ENCODE measurements at places on chromosomes 2 and 18.

- DNase-seq, result no peak
Measured at GRCh38 chr2:102000813-102001766, 9.3 kb downstream of the IL1R2 start.

DNA sequence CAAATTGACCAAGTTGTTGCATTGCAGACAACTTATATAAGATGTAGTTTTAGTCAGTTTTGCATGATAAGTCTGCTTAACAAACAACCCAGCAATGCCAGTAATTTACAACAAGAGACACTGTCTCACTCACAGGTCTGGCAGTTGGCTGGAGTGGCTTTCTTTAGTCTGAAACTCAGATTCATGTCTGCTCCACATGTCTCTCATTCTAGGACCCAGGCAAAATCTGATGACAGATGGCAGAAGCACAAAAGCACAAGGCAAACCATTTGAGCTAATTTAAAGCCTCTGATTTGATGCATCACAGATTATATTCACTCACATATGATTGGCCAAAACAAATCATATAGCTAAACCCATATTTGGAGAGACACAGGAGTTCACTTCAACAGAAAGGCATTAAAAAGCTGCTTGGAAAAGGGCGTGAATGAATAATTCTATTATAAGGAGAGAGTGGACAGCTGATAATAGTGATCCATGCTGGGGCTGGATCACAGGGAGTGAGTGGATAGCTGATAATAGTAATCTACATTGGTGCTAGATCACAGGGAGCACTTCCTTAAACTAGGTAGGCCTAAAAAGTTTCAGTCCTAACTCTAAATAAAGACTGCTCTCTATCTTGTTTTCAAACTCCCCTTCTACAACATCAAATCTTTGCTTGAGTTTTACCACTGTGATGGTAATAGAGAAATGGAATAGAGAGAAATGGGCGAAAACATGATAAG, 593.2 kb upstream of the ZNF804A start:
- peak; percentile 89 for DNase-seq

DNA sequence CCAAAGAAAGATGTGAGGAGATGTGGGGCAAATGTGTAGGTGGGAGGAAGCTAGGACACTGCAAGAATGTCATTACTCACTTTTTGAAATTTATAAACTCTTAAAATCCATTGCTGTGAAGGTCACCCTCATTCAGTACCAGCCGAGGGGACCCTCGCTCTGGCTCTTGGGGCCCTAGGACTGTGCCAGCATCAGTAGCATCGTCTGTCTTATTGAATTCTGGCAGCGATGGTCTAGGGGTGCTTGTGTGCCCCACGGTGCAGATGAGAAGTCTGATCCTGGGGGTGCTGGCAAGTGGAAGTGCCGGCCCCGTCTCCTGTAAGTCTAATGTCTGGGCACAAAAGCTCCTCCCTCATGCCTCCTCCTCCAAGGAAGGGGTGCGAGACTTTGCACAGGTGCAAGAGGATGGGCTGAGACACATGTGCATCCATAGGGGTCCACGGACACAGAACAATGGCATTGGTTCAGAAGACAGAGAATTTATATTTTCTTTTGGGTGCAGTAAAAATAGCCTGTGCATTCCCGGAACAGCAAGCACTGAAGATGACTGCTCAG, 266.7 kb upstream of the HDAC4 start:
- DNase-seq, result no peak

- DNase-seq, result no peak
Measured at GRCh38 chr18:8424481-8424880, 184.8 kb upstream of the RAB12 start.

DNA sequence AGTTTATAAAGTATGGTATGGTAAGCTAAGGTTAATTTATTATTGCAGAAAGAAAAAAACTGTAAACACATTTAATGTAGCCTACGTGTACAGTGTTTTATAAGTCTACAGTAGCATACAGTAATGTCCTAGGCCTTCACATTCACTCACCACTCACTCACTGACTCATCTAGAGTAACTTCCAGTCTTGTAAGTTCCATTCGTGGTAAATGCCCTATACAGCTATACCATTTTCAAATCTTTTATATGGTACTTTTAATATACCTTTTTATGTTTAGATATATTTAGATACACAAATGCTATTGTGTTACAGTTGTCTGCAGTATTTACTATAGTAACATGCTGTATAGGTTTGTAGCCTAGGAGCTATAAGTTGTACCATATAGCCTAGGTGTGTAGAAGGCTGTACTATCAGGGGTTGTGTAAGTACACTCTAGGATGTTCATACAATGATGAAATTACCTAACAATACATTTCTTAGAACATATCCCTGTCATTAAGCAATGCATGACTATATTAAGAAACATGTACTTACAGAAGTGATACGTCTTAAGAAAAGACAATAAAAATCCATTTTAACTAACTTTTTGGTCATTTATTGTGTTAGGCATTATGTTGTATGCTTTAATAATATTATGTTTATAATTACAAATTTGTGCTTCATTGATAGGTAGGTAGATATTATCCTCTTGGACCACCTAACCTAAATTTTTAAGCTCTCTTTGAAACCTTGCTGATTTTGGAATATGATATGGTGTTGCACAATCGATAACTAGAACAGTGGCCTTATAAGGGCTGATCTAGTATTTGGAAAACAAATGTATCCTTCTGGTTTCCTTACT, 51.9 kb downstream of the VRK2 start:
- DNase-seq, result no peak

- no peak for DNase-seq
Measured at GRCh38 chr2:196891136-196891535, 35.4 kb downstream of the PGAP1 start.

DNA sequence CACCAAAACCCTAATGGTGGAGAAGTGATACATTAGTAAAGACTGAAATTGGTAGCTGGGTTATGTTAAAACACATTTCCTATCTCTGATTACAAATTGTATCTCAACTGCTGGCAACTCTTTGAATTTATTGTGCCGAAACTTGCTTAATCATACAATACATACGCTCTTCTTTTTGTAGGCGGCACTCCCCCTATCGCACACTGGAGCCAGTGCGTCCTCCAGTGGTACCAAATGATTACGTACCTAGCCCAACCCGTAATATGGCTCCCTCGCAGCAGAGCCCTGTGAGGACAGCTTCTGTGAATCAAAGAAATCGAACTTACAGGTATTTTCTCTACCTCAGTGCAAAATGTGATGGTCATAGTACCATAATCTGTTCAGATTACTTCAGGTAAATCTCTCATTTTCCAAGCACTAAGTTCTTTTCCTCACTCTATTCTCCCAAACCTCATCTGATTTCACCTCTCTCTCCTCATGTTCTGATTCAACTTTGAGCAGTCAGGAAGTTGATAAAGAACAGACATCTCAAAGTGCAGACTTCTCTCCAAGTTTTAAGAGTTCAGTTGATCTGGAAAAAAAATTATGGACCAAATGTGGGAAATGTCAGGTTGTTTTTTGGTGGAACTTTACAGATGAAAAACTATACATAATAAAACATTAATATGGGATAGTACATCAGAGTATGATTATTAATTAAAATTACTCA, 66.5 kb downstream of the ABI2 start:
- no peak for DNase-seq

DNA sequence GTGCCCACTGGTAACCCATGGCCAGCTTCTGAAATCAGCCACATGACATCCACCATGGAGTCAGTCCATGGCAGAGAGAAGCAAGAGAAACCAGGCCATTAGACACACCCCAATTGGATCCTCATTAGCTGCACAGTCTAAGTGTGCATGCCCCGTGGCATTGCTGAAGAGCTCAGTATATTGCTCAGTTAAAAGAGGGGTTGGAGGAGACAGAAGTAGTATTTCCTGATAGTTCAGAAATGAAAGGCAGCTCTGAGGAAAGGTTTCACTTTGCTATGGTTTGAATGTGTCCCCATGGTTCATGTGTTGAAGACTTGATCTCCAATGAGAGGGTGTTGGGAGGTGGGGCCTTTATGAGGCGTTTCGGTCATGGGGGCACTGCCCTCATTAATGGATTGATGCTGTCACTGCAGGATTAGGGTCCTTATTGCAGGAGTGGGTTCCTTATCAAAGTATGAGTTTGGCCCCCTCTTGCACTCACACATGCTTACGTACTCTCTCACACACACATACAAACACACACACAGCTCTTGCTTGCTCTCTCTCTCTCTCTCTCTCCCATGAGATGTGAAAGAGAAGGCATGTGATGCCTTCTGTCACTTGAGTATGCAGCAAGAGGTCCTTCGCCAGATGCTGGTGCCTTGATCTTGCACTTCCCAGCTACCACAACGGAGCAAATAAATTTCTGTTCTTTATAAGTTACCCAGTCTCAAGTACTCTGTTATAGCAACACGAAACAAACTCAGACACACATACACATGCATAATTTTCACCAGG, 58.0 kb downstream of the TMEM163 start:
- DNase-seq, result no peak

- DNase-seq, result no peak
Measured at GRCh38 chr18:55582325-55582724, 5.7 kb downstream of the TCF4 start.

DNA sequence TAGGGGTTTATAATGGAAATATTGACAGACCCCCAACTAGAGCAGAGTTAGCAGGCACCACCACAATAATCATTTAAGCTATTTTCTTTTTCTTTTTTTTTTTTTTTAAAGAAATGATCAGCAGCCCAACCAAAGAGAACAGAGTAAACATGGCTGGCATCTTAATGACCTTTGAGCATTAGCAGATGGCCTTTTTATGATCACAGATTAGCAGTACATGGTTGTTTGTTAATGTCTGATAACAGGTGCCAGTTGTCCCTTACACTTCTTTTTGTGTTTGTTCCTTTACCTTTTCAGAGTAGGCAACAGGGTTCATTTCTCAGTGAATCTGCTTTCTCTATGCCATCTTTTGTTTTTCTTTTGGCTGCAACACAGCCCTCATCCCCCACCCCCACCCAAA, 747.0 kb downstream of the BCL11A start:
- no peak for DNase-seq

GRCh38 chr2:100070078-100070477, 72.3 kb downstream of the AFF3 start:
- no peak for DNase-seq

DNA sequence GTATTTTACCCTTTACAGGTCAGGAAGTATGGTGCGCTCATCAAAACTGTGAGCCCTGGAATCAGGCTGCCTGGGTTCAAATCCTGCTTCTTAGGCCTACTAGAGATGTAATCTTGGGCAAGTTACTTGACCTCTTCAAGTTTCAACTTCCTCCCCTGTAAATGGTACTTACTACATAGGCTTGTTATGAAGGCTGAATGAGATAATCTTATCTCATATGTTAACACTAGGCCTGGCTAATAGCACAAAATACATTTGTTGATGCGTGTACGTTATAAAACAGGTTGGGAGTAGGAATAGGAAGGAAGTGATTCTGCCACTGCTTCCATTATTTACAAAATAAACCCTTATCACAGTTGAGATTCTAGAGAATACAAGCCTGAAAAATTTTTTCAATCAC, 1.7 kb upstream of the RFTN2 start:
- DNase-seq, result no peak

- DNase-seq, result no peak
Measured at GRCh38 chr2:229553091-229553490, 161.3 kb downstream of the DNER start.

DNA sequence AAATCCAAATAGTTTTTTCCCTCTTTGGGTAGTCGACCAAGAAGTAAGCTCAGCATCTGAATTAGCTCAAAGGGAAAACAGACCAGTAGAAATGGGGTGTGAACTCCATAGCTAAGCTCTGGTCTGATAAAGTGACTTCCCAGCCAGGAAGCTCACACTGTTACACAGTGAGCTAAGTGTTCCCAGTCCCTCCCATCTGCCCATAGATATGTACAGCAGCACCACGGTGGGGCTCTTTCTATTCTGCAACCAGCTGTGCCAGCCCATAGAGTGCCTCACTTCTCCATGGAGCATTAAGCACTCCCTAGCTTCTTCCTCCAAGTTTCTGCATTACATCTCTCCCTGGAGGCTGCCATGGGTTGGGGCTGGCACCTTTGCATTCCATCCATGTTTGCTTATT, 27.6 kb upstream of the NEMP2 start:
- DNase-seq, result no peak

GRCh38 chr2:96082211-96083063, 33.9 kb downstream of the ADRA2B start:
- no peak for DNase-seq

GRCh38 chr18:46555724-46556123, 101.3 kb downstream of the LOXHD1 start:
- no peak for DNase-seq

- no peak for DNase-seq
Measured at GRCh38 chr18:45110577-45111501, 430.2 kb downstream of the SETBP1 start.

DNA sequence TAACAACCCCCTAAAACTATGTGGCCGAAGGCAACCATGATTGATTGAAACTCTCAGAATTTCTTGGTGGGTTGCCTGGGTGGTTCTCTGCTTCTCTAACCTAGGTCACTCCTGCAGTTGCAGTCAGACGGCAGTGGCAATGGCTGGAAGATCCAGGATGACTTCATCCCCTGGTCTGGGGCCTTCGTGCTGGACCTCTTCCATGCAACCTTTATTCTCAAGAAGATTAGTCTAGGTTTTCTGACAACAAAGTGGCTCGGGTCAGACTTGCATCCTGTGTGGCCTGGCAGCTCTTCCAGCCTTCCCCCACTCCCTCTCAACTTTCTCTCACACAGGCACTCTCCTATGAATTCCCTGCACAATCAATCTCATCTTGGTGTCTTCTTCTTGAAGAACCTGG, 76.4 kb downstream of the METTL4 start:
- no peak for DNase-seq

GRCh38 chr2:121398853-121399252, 113.9 kb upstream of the TFCP2L1 start:
- DNase-seq, result no peak

DNA sequence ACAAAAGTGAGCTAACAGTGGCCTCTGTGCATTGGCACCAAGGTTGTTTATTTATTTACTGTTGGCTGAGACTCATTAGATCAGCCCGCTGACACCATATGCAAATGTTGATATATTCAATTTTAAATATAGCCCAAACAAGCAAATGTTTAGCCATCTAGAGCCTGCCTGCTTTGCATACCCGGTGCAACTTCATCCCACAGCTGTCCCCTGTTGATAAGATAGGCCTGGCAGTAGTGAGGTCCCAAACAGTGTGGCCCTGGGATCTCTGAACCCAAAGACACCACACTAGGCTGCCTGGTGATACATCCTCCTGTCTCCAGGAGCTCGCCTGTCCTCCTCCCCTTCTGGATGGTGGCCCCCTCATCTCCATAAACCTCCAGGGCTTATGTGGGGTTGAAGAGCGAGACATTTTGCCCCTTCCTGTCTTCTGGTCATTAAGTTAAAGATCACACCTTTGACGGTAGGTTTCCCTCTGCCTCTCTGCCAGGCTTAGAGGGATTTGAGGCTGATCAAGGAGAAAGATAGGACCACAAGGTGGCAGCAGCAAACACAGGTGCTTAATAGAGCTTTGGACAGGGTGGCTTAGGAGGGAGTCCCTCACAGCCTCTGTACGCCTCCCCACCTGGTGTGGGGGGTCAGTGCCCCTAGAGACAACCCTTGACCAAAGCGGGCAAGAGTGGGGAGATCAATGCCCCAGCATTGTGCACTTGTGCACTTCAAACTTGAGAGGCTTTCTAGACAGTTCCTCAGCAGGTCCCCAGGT, 23.7 kb upstream of the MYO5B start:
- DNase-seq, result peak; percentile 16

GRCh38 chr2:10909996-10910341, 1.8 kb upstream of the KCNF1 start:
- DNase-seq, result no peak
